ENCODE measurements at places on chromosomes 3 and 15.

DNA sequence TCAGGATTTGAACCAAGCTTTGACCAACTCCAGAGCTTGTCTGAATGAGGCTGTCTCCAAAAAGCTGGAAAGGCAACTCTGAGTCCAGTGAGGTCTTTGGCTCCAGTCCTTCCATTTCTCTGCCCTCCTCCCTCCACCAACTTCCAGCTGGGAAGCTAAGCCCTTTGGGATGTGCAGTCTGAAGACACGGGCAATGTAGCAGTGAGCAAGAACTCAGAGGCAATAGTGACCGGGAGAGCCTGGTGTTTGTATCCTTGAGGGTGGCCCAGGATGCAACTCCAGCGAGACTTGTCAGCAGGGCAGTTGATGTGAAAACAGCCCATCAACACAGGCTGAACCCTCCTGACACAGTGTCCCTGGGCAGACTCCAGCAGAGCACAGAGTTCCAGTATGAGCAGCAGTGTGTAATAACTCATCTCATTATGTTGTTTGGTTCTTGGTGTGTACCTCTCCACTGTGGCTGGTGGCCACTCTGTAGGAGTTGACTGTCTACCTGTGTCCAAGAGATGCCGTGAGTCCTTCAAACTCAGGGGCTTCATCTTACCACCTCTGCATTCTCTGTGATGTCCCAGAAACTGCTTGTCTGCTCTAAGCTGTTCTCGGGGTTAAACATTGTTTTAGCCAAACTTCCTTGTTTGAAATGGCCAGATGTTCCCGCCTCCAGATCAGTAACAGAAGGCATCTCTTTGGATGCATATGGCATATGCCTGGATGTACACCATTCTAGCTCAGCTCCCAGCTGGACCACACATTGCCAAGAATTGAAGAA, 6.6 kb downstream of the CDCP1 start:
- no peak for DNase-seq

DNA sequence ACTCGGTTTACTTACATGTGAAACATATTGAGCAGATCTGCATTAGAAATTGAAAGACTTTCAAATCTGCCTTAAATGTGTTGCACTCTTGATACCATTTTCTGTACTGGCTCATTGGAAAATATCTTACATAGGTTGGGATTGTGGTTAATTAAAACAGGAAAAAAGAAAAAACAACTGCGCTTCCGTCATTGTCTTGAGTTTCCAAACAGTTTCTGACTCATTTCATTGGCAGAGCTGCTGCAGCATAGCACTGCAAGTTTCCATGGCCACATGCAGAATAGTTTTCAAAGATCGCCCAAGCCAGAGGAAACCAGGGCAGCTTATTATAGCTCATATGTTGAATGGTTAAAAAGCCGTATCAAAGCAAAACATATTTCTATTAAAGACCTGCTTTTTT, 446.6 kb upstream of the BCHE start:
- DNase-seq = no peak

DNA sequence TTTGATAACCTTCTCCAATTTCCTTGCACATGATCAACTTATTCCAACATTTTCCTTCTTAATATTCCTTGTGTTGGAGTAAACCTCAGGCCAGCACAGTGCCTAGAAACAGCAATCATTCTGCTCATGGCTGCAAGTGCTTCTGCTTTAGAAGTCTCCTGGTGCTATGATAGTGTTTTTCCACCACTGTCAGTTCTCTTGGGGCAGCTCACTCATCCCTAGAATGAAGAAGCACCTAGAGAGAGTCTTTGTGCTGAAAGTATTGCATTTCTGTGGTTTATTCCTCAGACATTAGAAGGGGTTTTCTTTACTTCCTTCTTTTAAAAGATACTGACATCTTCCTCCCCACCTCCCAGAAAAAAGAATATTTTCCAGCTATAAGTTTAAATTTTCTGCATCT, 183.5 kb downstream of the RYR3 start:
- no peak for DNase-seq

DNA sequence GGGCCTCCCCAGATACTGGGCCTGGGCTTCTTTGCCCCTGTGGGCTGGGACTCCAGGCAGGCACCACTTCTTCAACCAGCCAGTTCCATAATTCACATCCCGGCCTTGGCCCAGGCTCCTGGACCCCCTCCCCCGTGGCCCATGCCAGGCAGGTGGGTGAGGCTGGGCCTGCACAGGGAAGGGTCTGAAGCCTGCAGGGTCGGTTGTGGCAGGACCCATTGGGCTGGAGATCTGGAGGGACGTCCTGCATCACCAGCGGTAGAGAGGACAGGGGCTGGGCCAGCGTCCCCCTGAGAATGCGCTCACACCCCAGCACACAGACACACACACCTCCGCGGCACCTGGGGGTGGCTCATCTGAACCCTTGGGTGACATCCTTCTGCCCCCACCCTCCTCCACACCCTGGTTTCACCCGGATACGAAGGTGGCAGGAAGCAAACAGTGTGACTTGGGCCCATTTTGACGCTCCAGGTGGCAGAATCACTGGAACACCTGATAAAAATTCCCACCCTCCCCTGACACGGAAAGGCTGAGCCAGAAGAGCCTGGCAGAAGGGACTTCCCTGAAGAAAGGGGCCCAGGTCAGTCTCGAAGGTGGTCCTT, 15.4 kb downstream of the ZDHHC19 start:
- DNase-seq = no peak

- DNase-seq = no peak
Measured at GRCh38 chr3:36678216-36679013, 85.9 kb downstream of the DCLK3 start.

GRCh38 chr15:63601026-63601703, 4.0 kb downstream of the FBXL22 start:
- peak; percentile 55 for DNase-seq

GRCh38 chr3:168124791-168125190, 29.1 kb upstream of the GOLIM4 start:
- no peak for DNase-seq

- DNase-seq = peak; percentile 39
Measured at GRCh38 chr15:101320501-101321052, 25.5 kb upstream of the SNRPA1 start.

GRCh38 chr3:116863822-116864589, 154.4 kb downstream of the TUSC7 start:
- no peak for DNase-seq

GRCh38 chr3:112650482-112650881, 9.5 kb upstream of the CCDC80 start:
- DNase-seq = no peak

DNA sequence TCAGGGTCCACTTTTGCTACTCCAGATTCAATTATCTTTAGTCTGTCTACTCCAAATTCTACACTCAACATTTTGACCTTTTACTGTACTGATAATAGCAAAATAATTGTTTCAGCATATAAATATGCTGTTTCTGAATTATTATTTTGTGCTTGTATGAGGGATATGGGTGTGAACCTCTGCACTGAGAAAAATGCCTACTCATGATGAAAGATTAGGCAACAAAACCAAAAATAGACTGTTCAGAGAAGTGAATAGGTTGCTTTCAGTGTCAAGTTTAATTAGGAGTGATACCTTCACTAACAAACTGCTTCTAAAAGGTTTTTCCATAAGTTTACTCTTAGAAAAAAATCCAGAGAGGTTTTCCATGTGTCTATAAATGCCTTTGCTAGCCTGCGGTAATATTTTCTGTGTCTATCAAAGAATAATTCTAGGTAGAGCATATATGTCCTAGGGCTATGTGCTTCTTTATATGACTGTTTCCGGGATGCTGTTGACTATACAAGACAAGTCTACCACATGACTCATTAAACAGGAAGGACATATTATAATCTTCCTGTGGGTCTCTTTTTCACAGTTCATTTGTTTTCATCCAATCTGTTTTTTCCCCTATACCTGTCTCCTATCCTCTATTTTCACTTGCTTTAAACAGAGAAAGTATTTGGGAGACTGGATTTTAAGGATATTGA, 218.5 kb upstream of the TTC14 start:
- DNase-seq = no peak

- no peak for DNase-seq
Measured at GRCh38 chr3:84318273-84318809, 640.4 kb upstream of the CADM2 start.

GRCh38 chr15:94206463-94207167, 24.7 kb upstream of the MCTP2 start:
- no peak for DNase-seq

DNA sequence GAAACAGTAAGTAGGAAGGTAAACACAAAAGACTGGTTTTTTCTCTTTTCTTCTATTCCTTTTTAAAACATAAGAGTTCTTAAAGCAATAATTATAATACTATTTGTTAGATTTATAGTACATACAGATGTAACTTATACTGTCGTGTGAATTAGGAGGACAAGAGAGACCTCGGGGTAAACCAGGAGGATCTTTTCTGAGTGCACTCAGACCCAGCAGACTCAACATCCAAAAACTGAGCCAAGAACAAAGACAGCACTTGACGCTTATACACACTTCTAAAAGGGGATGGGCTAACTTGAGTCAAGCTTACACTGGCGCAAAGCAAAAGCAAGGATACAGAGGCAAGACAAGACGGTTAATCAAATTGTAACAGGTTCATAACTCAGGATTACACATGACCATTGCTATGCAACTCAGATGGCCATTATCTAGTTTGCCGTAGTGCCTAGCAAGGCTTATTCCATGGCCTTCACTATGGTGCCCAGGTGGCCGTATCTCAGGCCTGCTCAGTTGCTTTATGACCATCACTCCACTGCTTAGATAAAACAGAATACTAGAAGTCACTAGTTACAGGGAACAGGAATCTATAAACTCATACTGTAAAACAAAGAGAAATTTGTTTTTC, 18.6 kb downstream of the MTHFS start:
- DNase-seq = no peak

GRCh38 chr3:79019137-79019923, 748.5 kb downstream of the ROBO1 start:
- DNase-seq = no peak

GRCh38 chr3:196238612-196239560, 22.6 kb downstream of the SLC51A start:
- no peak for DNase-seq

GRCh38 chr15:60722328-60723112, 243.6 kb upstream of the ICE2 start:
- no peak for DNase-seq

GRCh38 chr3:131031660-131032059, 5.0 kb downstream of the NEK11 start:
- DNase-seq = no peak

DNA sequence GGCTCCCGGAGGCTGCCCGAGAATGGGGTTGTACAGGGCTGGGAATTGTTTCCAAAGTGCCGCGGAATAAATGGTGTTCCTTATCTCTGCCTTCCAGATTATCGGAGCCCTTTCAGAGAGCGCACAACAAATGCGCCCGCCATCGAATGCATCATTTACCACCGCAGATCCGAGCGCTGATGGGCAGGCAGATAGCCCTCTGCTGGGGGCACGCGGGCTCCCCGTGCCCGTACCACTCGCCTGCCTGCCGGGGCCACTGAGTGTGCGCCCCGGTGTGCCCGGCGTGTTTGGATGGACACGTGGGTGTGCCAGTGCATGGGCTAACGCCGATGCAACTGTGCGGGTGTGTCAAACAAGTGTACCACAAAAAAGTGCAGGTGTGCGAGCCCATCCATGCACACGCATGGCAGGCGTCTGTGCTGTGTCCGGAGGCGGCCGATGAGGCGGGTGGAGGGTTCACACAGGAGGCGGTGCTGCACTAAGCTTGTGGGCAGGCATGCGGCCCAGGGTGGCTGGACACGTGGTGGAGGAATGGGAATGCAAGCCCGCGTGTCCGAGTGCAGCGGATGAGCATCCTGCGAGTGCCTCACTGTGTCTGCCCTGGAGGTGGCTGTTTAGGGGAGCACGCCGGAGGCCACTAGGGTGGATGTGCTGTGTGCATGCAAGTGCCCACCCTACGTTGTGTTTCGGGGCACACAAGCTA, 3.8 kb upstream of the GATA2 start:
- no peak for DNase-seq

DNA sequence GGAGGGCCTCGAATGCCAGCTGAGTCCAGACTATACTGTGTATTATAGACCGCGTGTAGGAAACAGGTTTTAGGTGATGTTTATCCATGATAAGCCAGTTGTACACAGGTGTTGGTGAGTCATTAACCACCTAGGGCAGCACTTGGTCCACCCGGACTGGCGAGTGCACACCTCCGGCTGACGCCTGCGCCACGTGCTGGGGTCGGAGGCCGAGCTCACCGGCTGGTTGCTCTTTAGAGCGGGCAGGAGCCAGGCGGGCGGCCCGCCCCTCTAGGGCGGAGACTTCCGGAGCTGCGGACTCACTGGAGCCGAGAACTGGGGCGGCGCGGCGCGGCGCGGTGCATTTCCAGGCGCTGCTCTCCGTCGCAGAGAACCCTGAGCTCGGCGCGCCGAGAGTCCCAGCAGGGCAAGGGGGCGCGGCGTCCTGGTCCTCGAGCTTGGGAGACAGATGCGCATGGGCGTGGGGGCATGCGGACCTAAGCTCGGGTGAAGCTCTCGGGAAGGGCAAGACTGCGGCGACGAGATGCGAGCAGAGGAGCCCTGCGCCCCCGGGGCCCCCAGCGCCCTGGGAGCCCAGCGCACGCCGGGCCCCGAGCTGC, at the start of gene ESYT3:
ESYT3 (plus strand) TSS at position 341 of the 599 bp plus-strand sequence; CDS start at position 524, 183 bp downstream.
- DNase-seq = peak; percentile 52

DNA sequence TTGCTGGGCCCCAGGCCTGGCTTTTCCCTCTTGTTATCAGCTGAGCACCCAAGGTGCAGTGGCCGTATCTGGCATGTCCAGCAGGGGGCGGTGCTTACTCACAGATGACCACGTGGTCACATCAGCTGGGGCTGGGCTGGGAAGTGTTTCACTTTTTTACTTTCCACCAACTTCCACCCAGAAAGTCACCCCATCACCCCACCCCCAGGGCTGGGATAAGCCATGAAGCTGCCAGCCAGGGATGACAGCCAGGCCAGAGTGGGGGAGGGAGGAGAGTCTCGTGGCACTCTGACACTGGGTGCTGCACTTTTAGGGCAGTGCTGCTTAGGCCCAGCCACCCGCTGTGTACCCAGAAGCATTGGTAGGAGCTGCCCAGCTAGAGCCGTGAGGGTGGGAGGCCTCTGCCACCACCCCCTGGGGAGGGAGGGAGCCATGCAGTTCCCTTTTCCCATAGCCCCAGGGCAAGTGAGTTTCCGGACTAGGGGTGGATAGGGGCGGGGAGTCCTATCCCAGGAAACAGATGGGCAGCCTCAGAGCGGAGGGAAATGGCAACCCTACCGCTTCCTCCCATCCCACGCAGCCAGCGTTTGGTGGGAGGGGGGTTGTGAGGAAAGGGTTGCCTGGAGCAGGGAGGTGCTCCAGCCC, 6.1 kb downstream of the PPCDC start:
- DNase-seq = peak; percentile 87

- DNase-seq = peak; percentile 0
Measured at GRCh38 chr3:116770815-116771450, 61.4 kb downstream of the TUSC7 start.

GRCh38 chr15:48061605-48062004, 59.2 kb upstream of the SLC24A5 start:
- DNase-seq = no peak

- DNase-seq = no peak
Measured at GRCh38 chr3:194072097-194072428, 63.9 kb upstream of the HES1 start.

- DNase-seq = no peak
Measured at GRCh38 chr3:33537133-33537532, 96.9 kb upstream of the UBP1 start.

Measured in stimulated activated CD4-positive, alpha-beta T cell treated with anti-CD3 and anti-CD28 coated beads, Interleukin-4, amount 100 ng/mL, for 4 hours (primary cell).